Stimulated activated CD4-positive, alpha-beta T cell treated with anti-CD3 and anti-CD28 coated beads, Interleukin-4, amount 100 ng/mL, for 24 hours (primary cell): ENCODE measurements at places on chromosomes 4 and X.

DNA sequence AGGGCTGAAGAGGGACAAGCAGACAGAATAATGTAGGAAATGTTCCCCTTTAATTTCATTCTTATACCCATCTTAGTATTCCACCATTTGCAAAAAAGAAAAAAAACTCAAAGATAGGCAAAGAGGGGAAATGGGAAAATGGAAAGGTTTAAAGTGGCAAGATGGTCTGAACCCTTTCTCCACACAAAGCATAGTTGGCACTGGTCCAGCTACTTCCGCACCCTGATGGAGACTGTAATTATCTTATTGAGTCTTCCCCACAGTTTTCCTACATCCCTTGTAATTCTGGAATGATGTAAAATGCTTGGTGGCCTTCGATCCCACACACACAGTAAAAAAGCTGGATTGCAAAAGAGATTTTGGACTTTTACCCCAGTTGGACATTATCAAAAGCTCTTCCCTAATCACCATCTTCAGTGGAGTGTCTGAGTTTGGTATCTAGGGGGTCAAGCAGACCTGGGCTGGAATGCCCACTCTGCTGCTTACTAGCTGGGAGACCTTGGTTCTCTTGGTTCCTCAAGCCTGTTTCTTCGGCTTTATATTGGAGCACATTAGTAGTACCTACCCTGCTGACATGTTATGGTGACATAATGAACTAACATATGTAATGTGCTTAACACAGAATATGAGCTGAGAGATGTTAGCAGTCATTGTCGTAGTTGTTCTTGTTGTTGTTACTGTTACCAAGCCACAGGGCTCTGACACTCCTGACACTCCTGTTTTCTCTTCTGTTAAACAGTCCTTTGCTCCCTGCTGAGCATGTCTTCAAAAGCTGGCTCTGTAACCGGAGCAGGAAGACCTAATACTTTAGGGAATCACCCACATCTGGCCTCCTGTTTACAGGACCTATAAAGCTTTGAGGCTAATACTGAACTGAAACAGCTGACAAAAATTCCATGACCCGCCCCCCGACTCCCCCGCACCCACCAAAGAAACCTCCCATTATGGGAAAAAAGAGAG lies 4.7 kb downstream of the SRPX2 start:
- no peak for DNase-seq

- no peak for DNase-seq
Observed at GRCh38 chr4:78689261-78689660, 86.9 kb upstream of the BMP2K start.

GRCh38 chr4:102553982-102554381 lies 52.8 kb downstream of the NFKB1 start:
- no peak for DNase-seq

GRCh38 chrX:149433051-149433450 lies 72.1 kb downstream of the IDS start:
- no peak for DNase-seq

DNA sequence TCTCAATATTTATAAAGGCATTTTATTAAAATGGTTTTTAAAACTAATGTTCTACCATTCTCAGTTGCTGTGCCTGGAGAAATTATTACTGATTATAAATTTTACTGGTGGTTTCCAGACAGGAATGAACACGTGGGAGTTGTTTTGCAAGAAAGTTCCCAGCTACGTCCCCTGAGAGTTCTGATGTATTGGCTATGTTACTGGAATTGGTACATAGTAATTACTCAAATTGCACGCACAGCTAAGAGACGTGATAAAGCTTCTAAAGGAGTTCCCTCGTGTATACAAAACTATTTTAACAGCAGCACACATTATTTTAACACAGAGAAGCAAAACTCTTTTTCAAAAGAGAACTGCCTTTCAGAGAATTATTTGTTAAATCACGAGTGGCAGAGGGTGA lies 292.2 kb downstream of the NLGN4X start:
- DNase-seq, result no peak

- no peak for DNase-seq
Observed at GRCh38 chr4:173958445-173958844, 325.0 kb downstream of the FBXO8 start.

DNA sequence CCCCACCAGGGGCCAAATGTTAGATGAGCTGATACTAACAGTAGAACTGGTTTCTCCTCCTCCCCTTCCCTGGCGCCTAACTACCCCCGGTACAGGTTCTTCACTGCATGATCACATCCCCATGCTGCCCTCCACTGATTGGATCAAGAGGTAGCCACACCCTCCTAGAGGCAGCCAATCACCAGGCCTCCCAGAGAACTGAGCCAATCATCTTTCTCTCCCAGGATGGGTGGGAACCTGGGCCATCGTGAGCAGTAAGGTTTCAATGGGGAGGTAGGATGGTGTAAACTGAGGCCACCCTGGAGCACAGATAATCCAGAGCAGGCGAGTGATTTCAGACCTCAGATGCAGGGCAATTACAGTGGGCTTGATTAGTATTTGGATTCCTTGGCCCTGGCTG lies 64.2 kb downstream of the PPP2R2C start:
- no peak for DNase-seq

DNA sequence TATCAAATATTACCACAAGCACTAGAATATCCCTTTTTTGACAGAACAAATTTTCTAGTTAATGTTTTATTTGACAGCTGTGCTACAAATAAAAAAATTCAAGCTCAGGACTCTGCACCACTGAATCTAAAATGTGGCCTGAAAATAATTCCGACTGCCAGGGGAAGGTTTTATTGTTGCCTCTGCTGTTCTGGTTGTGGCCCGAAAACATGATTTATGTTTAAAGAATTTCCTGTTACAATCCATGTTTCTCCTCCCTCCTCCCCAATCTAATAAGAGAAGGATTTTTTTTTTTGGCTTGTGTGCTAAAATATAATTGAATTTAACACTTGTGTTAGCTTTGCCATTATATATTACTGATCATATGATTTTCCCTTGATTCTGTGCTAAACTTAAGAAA lies 227.8 kb downstream of the DCLK2 start:
- no peak for DNase-seq

DNA sequence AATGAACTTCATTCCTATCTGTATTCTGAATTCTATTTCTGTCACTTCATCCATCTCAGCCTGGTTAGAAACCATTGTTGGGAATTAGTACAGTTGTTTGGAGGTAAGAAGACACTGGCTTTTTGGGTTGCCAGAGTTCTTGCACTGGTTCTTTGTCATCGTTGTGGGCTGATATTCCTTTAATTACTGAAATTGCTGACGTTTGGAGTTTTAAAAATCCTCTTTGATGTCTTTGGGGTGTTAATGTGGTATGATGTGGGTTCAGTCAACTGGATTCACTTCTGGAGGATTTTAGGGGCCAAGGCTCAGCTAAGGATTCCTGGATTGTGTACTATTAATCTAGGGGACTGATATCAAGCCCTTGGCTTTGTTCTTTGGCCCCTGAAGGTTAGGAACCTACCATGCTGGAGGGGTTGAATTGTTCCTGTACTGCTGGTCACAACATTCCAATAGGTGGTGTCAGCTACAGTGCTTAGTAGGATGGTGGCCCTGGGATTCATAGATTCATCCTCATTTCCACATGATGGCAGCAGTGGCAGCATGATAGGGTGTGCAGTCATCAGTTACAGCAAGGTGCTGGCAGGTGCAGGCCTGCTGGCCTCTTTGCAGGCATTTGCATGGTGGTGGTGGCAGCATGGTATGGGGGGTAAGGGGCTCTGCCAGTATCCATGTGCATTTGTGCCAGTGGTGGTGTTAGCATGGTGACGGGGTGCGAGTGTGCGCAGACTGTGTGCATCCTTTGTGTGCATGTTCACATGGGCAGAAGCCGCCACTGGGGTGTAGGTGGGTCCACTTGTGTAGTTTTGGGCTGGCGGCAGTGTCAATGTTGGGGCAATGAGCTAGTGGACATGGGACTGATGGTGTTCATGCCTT lies 301.3 kb downstream of the TEX13C start:
- no peak for DNase-seq

DNA sequence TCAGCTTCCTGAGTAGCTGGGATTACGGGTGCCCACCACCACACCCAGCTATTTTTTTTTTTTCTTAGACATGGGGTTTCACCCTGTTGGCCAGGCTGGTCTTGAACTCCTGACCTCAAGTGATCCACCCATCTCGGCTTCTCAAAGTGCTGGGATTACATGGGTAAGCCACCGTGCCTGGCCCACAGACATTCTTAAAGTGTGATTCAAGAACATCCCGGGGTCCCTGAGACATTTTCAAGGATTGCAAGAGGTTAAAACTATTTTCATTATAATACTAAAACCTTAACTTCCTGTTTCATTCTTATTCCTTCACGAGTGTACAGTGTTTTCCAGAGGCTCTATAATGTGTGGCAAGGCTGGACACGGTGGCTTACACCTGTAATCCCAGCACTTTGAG lies 318.7 kb downstream of the CAMK2D start:
- no peak for DNase-seq

DNA sequence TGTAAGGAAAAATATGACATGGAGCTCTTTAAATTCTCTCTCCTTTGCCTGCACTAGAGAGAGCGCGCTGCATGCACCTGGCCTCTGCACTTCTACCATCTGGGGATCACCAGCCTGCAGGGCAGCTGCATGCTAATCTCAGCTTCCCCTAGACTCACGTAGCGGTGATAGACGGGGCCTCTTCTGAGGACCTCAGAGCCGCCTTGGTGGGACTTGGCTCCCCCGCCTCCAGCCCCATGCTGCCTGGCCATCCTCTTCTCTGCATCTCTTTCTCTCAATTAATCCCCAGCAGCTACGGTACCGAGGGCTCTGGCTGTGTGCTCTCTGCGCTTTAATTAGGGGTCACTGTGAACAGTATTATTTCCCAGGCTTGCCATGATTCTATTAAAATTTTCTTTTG lies 52.8 kb upstream of the PSAPL1 start:
- DNase-seq, result no peak

DNA sequence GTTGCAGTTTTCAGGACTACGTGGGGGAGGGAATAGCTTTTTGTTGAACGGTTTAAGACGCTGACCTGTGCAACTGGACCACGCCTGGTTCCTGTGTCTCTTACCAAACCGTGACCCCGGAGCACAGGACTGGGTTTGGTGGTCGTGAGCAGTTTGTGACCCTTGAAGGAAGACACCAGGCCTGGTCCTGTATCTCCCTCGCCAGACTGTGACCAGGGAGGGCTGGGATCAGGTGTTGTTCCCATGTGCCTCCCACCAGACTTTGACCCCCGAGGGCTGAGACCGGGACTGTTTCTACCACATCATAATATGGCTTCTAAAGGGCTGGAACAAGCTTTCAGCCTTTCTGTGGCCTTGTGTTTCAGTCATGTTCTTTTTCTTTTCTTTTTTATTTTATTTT lies 683 bp downstream of the EBP start:
- DNase-seq, result no peak

GRCh38 chr4:7565483-7565882 lies 130.8 kb upstream of the PSAPL1 start:
- no peak for DNase-seq

GRCh38 chr4:185794637-185795036 lies 17.4 kb downstream of the SORBS2 start:
- DNase-seq, result no peak
